Mesenteric fat pad (tissue), 1 donor: ENCODE measurements at places on chromosomes 5 and 9.

DNA sequence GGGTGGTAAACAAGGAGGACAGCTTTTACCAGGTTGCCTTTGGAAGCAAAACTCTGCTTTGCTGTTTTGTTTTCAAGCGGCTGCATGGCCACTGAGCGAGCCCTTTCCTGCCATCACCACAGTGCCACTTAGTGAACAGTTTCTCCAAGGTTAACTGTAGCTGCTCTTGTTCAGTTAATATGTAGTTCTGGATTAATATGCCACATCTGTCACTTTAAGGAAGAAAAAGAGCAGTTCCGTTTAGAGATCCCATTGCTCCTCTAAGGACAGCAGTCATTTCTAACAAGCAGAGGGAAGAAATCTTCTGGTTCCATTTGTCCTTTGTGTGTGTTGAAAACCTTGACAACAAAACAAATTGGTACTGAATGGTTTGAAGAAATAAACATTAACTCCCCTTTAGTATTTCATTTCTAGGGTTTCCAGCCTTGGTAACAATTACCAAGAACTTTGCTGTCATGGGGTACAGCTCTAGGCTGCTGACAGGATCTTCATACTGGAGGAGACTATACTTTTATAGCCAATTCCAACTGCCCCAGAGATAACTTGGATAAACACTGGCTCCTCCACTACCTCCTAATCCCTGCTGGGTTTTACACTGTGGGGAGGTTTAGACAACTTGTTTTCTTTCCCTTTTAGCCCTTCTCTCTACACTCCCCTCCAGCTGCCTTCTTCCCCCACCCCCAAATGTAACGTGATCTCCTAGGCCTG, 10.3 kb upstream of the ABL1 start:
- no peak for DNase-seq

- no peak for DNase-seq
These were observed 176.6 kb upstream of the KCNN2 start for GRCh38 chr5:114185274-114185673.

DNA sequence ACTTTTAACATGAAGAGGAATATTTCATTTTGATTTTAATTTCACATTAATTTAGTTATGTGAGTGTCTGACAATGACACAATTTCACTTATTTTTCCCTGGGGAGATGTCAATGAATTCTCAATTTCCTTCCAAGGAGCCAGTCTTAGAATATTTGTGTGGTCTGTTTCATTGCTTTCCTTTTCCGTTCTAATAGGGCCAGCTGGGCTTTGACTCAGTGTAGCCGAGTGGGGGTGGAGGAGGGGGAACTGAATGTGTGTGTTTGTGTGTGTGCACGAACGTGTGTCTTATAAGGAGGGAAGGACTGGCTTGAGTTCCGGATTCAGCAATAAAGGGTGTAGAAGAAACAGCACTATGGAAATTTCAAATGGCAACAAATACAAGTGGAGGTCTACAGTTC, 100.0 kb downstream of the BASP1 start:
- no peak for DNase-seq

GRCh38 chr9:22148876-22149637, 140.0 kb upstream of the CDKN2B start:
- no peak for DNase-seq

DNA sequence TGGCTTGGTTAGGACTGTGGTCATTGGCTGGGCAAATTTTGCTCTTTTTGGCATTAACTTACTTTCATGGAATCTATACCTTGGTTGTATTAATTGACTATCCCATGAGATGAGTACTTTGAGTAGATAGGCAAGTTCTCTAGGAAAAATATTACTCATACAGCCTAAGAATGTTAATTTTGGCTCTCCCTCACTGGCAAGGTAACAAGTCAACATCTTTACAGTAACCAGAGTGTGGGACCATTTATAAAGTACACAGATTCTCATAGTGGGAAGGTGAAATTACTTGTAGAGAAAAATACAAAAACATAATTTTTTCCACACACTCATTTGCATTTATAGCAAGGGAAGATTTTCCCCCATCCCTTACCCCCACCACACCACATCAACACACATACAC, 154.6 kb upstream of the ZNF608 start:
- DNase-seq, result no peak

DNA sequence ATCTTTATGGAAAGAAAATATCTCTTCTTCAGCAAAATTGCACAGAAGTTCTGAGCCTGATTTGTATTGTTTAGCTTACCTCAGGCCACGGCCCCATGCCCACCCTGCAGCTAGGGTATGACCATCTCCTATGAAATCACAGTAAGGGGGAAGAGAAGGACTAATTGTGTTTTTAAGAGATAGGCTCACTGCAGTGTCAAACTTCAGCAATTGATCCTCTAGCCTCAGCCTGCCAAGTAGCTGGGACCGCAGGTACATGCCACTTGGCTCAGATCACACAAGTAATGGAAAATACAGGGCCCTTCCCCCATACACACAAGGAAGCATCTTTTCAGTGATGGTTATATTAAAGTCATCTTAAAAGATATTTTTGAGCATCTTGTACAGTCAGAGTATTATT, 60.0 kb downstream of the DMAC1 start:
- no peak for DNase-seq
